ENCODE measurements at places on chromosomes 7 and 10.
A peak's percentile ranks its signal among the peaks of the same experiment; 100 is the strongest.

GRCh38 chr10:1544929-1545328 is 192.4 kb downstream of the ADARB2 start:
- no peak for DNase-seq

GRCh38 chr10:29535012-29535777 is 99.6 kb downstream of the SVIL start:
- peak; percentile 33 for DNase-seq

DNA sequence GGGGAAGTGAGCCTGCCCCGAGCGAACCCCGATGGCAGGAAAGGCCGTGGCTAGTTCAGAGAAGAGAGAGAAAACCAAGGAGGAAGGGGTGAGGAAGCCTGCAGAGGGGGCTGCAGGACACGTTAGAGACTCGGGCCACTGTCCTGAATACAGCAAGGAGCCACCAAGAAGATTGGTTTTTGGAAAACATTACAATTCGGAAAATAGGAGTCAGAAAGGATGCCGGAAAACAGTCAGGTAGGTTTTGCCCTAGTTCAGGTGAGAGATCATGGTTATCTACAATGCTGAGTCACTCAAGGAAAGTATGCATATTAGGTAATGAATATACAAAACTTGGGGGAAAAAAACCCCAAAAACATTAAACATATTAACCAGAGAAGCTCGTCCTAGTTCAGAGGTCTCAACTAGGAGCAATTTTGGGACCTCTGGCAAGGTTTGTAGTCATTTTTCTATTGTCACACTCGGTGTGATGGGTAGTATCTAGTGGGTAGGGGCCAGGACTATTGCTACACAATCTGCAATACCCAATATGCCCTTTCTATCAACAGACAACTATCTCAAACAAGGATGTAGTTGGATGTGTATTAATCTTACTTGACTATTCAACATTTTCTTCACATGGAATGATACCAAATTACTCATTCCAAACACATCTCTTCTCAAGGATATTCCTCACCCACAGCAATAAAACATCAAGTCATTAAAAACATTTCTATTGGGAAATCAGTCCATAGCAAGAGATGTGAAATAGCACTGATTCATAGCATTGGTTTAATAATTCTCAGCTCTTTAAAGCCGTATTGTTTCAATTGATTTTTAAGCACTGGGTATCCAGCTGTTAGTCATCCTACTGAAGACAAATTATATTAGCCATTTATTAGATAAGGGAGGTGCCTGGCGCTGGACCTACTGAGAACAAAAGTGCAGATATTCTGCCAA is 74.4 kb upstream of the RSU1 start:
- peak; percentile 87 for DNase-seq

- DNase-seq, result no peak
These were observed 28.4 kb downstream of the CDK6 start for GRCh38 chr7:92808006-92808405.

DNA sequence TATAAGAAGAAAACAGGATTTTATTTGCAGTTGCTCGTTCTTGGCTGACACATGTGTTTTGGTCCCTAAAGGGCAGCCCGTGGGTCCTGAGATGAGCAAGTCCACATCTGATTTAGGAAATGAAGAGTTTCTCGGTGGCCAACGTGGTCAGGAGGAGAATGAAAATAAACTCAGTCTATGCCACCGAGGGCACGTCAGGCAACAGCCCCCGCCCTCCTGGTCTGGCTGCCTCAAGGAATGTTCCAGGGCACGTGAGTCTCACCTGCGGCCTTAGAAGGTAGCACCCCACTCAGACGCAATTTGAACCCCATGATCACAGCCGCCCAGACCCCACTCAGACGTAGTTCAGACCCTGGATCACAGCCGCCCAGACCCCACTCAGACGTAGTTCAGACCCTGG is 197.2 kb downstream of the ADARB2 start:
- no peak for DNase-seq

DNA sequence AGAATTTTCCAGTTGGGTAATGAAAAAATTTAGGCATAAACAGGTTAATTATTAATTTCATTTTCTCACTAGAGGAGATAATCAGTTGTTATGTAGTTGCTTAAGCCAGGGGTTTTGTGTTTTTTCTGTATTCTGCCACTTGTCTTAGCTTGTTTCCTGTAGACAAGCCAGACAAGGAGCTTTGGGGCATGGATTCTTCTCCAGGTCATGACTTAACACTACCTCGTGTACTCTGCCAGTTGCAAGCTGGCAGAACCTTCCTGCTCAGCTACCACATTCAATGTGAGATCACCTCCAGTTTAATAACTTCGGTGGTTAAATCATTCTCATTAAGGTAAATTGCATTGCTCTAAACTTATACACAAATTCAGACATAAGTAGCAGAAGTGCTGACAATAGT is 1.8 kb downstream of the CCM2 start:
- DNase-seq, result peak; percentile 45

- DNase-seq, result no peak
These were observed 11.7 kb downstream of the VWA2 start for GRCh38 chr10:114250716-114251115.

- DNase-seq, result no peak
These were observed 69.3 kb downstream of the ALOX5 start for GRCh38 chr10:45443101-45444009.

DNA sequence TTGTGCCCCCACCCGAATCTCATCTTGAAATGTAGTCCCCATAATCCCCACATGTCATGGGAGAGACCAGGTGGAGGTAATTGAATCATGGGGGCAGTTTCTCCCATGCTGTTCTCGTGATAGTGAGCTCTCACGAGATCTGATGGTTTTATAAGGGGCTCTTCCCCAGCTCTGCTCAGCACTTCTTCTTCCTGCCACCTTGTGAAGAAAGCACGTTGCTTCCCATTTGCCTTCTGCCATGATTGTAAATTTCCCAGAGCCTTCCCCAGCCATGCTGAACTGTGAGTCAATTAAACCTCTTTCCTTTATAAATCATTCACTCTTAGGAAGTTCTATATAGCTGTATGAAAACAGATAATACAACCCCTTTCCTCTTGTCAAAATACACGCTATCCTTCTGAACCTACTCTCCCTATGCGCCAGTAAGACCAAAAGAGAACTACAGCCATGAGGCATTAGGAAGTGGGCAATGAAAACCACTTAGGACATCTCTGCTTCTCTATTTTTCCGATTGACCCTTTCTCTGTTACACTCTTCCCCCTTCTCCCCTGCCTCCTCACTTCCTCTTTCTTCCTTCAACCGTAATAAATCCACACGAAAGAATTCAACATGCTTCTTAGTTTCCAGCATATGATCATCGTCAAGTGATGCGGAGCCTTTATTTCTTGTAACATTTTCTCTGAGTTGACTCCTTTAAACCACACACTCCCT is 101.2 kb upstream of the WDR11 start:
- peak; percentile 91 for DNase-seq

DNA sequence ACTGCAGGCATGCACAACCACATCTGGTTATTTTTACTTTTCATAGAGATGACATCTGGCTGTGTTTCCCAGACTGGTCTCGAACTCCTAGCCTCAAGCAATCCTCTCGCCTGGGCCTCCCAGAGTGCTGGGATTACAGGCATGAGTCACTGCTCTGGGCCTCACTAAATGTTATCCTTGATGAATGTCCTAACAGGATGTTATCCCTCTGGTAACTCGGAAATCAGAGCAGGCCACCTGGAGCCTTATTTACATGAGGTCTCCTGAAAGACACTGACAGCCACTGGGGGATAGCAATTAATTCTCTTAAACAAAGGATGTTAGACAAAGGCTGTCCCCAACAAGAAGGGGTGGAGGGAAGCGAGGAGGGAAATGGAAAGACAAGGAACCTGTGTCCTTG is 4.5 kb upstream of the ZNF438 start:
- DNase-seq, result no peak

- DNase-seq, result peak; percentile 83
These were observed 18.6 kb upstream of the MEST start for GRCh38 chr7:130473289-130473688.

- DNase-seq, result peak; percentile 6
These were observed 41.5 kb upstream of the SMIM30 start for GRCh38 chr7:113159746-113160339.

- peak; percentile 76 for DNase-seq
These were observed 103.0 kb downstream of the COL26A1 start for GRCh38 chr7:101465576-101466196.

DNA sequence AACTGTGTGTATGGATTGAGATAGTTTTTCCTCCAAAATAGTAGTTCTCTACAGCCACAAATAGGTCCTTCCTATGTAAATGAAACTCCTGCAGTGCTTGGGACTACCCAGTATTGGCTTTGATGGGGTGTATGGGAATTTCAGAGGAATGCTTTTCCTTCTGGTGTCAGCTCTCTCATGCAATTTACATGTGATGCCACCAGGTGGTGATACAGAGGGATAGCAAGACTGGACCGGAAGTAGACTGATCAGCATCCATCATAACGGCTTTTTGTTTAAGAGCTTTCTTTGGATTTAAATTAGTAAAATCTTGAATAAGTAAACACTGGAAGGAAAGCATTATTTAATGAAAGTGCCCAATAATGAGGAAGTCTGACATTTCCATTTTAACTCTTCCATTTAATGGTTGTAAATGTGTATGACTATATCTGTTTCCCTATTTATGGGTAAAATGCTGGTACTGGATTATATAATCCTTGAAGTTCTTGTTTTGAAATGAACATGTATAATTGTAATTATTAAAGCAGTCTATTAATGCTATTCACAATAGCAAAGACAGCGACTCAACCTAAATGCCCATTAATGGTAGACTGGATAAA is 22.7 kb downstream of the DYNC1I1 start:
- DNase-seq, result no peak

DNA sequence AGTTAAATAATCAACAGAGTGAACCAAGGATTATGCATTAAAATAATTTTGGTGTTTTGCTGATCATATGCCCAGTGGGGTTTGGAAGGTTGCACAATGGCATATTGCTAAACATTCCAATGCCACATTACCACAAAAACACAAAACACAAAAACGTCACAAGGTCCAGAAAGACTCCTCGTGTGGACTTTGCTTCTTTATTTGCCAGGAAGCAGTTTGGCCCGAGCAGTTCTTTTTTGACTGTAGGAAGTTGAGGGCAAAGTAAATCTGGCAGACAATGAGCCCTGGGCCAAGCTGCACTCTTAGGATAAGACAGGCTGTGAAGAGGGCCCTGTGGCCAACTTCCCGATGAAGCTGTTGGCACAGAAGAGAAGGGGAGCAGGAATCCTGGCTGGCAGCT is 39.2 kb upstream of the SLC35B4 start:
- DNase-seq, result peak; percentile 19

GRCh38 chr7:145915679-145916078 is 200.9 kb upstream of the CNTNAP2 start:
- DNase-seq, result no peak

DNA sequence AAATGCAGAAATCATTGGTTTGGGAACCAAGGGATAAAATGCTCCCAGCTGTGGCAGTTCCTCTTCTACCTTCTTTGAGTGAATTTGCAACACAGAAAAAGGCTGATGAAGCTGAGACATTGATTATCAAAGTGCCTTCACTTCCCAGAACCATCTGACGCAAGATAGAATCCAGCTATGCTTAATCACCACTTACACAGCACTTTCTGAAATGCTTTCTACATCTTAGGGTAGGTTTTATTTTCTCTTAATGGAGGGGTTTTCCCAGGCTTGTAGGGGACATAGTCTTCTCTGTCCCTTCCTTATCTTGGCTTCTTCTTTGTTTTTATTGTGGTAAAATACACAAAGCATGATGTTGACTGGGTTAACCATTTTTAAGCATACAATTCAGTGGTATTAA is 332.6 kb upstream of the ZNF32 start:
- DNase-seq, result peak; percentile 51

- DNase-seq, result no peak
These were observed 37.6 kb upstream of the LRRTM3 start for GRCh38 chr10:66888237-66888636.

All from common myeloid progenitor, CD34-positive (primary cell).